ENCODE measurements at places on chromosomes 2 and 18. TPM values are rescaled to one million over a fixed set of nuclear protein-coding genes. Genes with fewer than 3 reads are reported as not detected.

DNA sequence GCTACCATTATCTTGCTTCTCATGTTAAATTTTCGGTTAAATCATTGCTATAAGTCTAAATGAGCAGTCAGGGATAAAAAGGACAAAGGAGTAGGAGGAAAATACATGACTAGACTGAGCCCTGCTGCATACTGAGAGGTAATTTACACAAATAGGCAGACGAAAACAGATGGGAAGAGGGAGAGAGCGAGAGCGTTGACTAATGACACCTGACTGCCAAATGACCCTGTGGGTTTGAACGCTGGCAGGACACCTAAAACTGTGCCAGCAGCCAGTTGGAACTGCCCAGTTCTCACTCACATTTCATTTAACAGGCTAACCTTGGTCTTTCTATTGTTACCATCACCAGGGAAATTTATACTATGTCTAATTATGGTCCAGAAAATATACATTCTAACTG lies 978.2 kb downstream of the CPS1 start:
- no peaks in the 10 kb centered on the region for H3K27me3 ChIP-seq
- no peaks in the 10 kb centered on the region for H3K4me1 ChIP-seq
- H3K36me3 ChIP-seq, result no peaks in the 10 kb centered on the region
- peak; percentile 31 for DNase-seq
- H3K27ac ChIP-seq, result no peak overlapping the region
- H3K4me3 ChIP-seq, result no peak overlapping the region

DNA sequence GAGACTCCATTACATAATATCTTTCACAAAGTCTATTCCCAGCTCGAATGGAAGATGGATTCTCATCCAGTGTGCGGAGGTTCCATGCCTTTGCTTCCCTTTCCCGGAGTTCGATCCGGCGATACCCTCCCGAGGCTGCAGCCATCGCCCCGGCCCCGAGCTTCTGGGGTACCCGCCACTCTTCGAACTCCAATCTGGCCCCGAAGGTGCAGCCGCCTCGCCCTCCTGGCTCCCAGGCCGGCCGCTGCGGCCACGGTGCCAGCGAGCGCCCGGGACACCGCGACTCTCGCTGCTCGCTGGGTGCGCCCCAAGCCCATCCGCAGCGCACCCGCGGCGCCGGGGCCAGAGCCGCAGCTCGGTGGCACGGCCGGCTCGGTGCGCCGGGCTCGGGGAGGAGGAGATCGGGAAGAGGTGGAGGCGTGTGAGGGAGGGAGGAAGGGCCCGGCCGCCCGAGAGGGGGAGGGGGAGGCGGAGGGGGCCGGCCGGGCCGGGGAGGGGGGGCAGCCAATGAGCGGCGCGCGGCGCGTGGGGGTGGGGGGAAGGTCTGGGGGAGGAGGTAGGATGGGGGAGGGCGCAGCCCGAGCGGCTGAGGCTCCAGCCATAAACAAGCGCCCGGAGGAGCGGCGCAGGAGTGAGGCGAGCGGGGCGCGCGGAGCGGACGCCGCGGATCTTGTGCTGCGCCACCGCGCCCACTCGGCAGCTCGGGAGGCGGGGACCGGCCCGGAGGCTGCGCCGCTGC lies at the start of gene CRIM1:
Gene CRIM1 (plus strand): TSS at position 628 of the 739 bp plus-strand sequence. CDS start 515 bp downstream, outside the sequence.
- H3K27me3 ChIP-seq, result no peaks in the 10 kb centered on the region
- no peaks in the 10 kb centered on the region for H3K36me3 ChIP-seq
- DNase-seq, result peak; percentile 93
- H3K4me3 ChIP-seq, result peak within 1 kb of the TSS; percentile 89
- H3K4me1 ChIP-seq, result peaks cover 12% of the 10 kb centered on the region

GRCh38 chr2:88016960-88017779 lies 823 bp upstream of the RNU2-63P start:
- H3K27me3 ChIP-seq, result no peaks in the 10 kb centered on the region
- H3K4me3 ChIP-seq, result peak overlapping the region; percentile 80
- DNase-seq, result no peak
- H3K27ac ChIP-seq, result peak overlapping the region; percentile 43

DNA sequence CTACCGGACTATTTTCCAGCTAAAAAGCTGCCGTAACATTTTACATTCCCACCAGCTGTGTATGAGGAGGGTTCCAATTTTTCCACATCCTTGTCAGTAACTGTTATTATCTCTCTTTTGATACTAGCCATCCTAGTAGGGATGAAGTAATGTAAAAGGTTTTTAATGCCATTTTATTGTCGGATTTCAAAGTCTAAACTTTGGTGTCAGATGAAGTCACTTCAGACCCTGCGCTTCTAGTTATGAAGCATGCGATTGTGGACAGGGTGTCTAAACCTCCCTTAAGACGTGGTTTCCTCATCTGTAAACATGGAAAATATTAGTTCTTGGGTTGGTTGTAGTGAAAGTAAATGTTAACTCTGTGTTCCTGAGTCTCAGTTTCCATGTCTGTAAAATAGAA lies 4.7 kb downstream of the DGKD start:
- no peaks in the 10 kb centered on the region for H3K27me3 ChIP-seq
- DNase-seq, result no peak
- H3K27ac ChIP-seq, result no peak overlapping the region
- peaks cover 4% of the 10 kb centered on the region for H3K4me1 ChIP-seq
- no peaks in the 10 kb centered on the region for H3K36me3 ChIP-seq

GRCh38 chr2:145919477-145919876 lies 1399.6 kb upstream of the ZEB2 start:
- no peak overlapping the region for H3K27ac ChIP-seq
- no peaks in the 10 kb centered on the region for H3K36me3 ChIP-seq
- no peak for DNase-seq
- H3K27me3 ChIP-seq, result no peaks in the 10 kb centered on the region

GRCh38 chr2:23595021-23595420 lies 210.0 kb downstream of the KLHL29 start:
- H3K27ac ChIP-seq, result no peak overlapping the region
- H3K27me3 ChIP-seq, result no peaks in the 10 kb centered on the region
- H3K4me3 ChIP-seq, result no peak overlapping the region
- DNase-seq, result no peak
- peaks cover 2% of the 10 kb centered on the region for H3K4me1 ChIP-seq

DNA sequence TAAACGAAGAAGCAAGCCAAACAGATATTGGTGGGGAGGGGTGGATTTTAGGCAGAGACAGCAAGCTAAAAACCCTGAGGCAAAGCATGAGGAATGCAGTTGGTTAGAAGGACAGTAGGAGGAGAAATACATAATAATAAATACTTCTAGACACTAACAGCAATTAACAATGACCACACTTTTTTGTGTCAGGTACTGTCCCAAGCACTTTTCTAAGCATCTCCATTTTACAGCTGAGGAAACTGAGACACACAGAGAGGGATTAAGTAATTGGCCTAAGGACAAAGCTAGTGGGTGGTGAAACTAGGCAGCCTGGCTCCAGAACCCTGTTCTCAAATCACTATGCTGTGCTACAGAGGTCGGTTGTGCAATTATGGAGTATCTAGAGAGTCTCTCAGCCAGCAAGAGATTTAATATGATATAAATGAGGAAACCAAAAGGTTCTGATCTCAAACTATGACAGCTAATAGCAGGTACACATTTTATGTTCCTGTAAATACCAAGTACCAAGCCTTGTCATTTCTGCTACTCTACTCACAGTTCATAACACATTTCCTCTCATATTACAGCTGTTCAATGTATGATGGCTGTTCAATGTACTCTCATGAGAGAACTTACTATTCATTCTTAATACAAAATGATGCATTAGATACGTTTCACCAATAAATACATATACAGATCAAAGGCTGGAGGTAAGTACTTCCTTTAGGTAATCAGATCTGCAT lies 5.3 kb downstream of the MAP4K3 start:
- H3K4me1 ChIP-seq, result peaks cover 22% of the 10 kb centered on the region
- no peak overlapping the region for H3K4me3 ChIP-seq
- no peak overlapping the region for H3K27ac ChIP-seq
- H3K36me3 ChIP-seq, result no peaks in the 10 kb centered on the region
- DNase-seq, result no peak

GRCh38 chr2:6353669-6354068 lies 512.0 kb downstream of the CMPK2 start:
- H3K27me3 ChIP-seq, result no peaks in the 10 kb centered on the region
- H3K36me3 ChIP-seq, result no peaks in the 10 kb centered on the region
- no peaks in the 10 kb centered on the region for H3K4me1 ChIP-seq
- DNase-seq, result no peak
- H3K4me3 ChIP-seq, result no peak overlapping the region

INHBB gene
- 3.7 TPM for total RNA-seq

GRCh38 chr2:230900336-230900995 lies 24.6 kb downstream of the GPR55 start:
- H3K36me3 ChIP-seq, result no peaks in the 10 kb centered on the region
- H3K4me1 ChIP-seq, result peaks cover 5% of the 10 kb centered on the region
- H3K27me3 ChIP-seq, result no peaks in the 10 kb centered on the region
- no peak for DNase-seq
- no peak overlapping the region for H3K27ac ChIP-seq

TRAPPC12 gene
- 104 TPM for total RNA-seq

GRCh38 chr2:46268196-46268595 lies 29.0 kb upstream of the EPAS1 start:
- H3K4me3 ChIP-seq, result no peak overlapping the region
- no peaks in the 10 kb centered on the region for H3K4me1 ChIP-seq

HOXD13 gene
- total RNA-seq, result not detected

- no peak for DNase-seq
- no peak overlapping the region for H3K27ac ChIP-seq
- no peaks in the 10 kb centered on the region for H3K27me3 ChIP-seq
- no peaks in the 10 kb centered on the region for H3K4me1 ChIP-seq
- H3K36me3 ChIP-seq, result no peaks in the 10 kb centered on the region
These were observed 7.4 kb upstream of the MAT2A start for GRCh38 chr2:85531589-85531988.

GRCh38 chr2:195472501-195473234 lies 184.4 kb upstream of the SLC39A10 start:
- DNase-seq, result no peak
- H3K4me1 ChIP-seq, result no peaks in the 10 kb centered on the region
- H3K4me3 ChIP-seq, result no peak overlapping the region
- no peak overlapping the region for H3K27ac ChIP-seq

DNA sequence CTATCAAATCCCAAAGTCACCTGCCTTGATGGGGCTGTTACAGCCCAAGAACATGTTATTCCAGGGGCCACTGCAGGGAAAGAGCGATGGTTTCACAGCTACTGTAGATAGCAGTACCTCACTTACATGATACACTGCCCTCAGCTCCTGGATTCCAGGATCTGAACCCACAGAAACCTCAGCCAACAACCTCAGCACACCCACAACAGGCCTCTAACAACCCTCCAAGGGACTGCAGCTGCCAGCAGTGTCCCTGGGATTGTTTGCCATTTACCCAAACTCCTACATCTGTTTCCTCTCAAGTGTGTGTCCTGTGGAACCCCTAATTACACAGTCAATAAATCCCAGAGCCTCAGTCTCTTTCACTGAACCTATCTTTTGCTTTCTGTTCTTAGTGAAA lies 28.2 kb downstream of the OSBPL1A start:
- no peaks in the 10 kb centered on the region for H3K4me1 ChIP-seq

UPP2 gene
- 0.19 TPM for total RNA-seq

GRCh38 chr2:38907743-38908562 lies 18.3 kb downstream of the ARHGEF33 start:
- H3K36me3 ChIP-seq, result no peaks in the 10 kb centered on the region
- H3K4me1 ChIP-seq, result no peaks in the 10 kb centered on the region
- no peak overlapping the region for H3K4me3 ChIP-seq
- no peak overlapping the region for H3K27ac ChIP-seq
- H3K27me3 ChIP-seq, result no peaks in the 10 kb centered on the region

DNA sequence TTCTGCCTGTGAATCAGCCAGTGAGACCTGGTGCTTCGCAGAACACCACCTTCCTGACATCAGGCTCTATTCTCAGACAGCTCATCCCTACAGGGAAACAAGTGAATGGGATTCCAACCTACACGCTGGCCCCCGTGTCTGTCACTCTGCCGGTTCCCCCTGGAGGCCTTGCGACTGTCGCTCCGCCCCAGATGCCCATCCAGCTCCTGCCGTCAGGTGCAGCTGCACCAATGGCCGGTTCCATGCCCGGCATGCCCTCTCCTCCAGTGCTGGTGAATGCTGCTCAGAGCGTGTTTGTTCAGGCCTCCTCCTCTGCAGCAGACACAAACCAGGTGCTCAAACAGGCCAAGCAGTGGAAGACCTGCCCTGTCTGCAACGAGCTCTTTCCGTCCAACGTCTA lies 28.1 kb downstream of the ADNP2 start:
- H3K36me3 ChIP-seq, result peaks cover 56% of the 10 kb centered on the region
- no peak overlapping the region for H3K27ac ChIP-seq
- H3K4me1 ChIP-seq, result no peaks in the 10 kb centered on the region
- no peaks in the 10 kb centered on the region for H3K27me3 ChIP-seq
- DNase-seq, result no peak

DNA sequence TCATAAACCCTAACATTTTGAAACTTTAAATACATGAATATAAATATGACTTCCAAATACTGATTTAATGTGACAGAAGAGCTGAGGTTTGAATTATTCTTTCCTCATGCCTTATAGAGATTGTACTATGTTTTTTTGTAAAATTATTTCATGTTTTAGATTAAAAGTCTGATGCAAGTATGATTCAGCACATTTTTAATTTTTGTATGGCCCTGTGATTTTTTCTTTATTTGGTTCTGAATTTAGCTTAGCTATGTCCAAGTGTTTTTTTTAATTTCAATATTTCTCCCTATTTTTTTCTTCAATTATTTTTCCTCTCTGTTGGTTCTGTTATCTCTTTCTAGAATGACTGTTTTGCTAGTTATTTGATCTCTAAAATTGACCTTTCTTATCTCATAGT lies 552.1 kb downstream of the XIRP2 start:
- H3K4me3 ChIP-seq, result no peak overlapping the region
- H3K27me3 ChIP-seq, result no peaks in the 10 kb centered on the region
- H3K36me3 ChIP-seq, result no peaks in the 10 kb centered on the region
- DNase-seq, result no peak
- H3K27ac ChIP-seq, result no peak overlapping the region

DHRS9 gene
- total RNA-seq, result 2.2 TPM

- H3K27ac ChIP-seq, result no peak overlapping the region
- no peaks in the 10 kb centered on the region for H3K36me3 ChIP-seq
- no peaks in the 10 kb centered on the region for H3K4me1 ChIP-seq
- DNase-seq, result no peak
These were observed 24.5 kb downstream of the MFSD6 start for GRCh38 chr2:190432567-190433231.

OSBPL1A gene
- 40.3 TPM for total RNA-seq

DNA sequence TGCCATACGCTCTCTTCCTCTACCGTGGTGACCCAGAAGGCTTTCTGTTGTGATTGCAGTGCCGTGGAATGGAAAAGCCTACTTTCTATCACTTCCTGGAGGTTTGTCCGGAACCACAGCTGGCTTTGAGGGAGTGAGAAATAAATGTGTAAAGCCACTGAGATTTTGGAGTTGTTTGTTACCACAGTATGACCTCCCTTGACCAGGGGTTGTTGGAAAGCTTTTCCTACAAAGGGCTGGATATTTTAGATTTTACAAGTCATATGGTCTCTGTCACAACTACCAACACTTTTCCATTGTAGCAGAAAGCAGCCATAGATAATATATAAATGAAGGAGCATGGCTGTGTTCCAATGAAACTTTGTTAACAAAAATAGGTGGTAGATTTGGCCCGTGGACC lies 70.3 kb downstream of the VAPA start:
- H3K36me3 ChIP-seq, result no peaks in the 10 kb centered on the region
- H3K4me3 ChIP-seq, result no peak overlapping the region
- H3K27ac ChIP-seq, result no peak overlapping the region
- no peaks in the 10 kb centered on the region for H3K27me3 ChIP-seq

HOXD11 gene
- total RNA-seq, result 15.9 TPM

Measured in kidney (tissue), 22 donors.